H7 (cell line): ENCODE measurements at places on chromosomes 3 and 15. TPM values are rescaled to one million over a fixed set of nuclear protein-coding genes. Genes with fewer than 3 reads are reported as not detected.

DNA sequence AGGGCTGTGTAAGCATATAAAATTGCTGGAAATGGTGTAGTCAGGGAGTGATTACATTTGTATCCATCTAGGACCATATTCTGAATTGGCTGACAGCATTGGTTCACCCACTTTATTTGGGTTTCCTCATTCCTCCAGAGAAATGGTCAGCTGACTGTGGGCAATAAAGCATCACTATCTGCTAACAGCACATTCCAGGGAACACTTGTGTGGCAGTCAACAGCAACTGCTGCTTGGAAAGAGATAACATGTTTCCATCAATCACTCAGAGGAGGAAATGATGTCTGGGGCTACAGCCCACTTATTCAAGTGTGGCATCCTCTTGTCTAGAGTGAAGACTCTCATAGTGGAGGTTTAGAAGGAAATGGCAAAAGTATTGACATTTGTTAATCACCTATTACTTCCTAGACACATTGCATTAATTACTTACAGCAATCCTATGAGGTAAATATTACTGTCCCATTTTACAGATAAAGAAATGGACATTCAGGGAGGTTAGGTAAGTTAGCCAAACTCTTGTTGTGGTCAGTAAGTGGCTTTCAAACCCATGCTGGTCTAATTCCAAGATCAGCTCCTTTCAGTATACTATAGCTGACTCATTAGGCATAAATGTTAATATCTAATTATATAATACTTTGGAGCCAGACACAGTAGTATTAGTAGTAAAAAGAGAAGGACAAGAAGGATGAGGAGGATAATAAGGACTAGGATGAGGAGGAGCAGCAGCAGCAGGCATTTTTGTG lies 247.8 kb downstream of the ALCAM start:
- DNase-seq: no peak

Gene HTR3E
- total RNA-seq: not detected in 2 replicates

DNA sequence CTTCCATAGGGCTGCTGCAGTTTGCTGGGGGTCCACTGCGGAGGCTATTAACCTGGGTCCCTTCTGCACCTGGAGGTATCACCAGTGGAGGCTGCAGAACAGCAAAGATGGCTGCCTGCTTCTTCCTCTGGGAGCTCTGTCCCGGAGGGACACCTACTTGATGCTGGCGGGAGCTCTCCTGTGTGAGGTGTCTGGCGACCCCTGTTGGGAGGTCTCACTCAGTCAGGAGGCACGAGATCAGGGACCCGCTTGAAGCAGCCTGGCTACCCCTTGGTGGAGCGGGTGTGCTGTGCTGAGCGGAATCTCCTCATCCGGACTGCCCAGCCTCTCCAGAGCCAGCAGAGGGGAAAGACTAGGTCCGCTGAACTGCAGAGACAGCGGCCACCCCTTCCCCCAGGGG lies 56.0 kb upstream of the CTXND1 start:
- DNase-seq: no peak

DNA sequence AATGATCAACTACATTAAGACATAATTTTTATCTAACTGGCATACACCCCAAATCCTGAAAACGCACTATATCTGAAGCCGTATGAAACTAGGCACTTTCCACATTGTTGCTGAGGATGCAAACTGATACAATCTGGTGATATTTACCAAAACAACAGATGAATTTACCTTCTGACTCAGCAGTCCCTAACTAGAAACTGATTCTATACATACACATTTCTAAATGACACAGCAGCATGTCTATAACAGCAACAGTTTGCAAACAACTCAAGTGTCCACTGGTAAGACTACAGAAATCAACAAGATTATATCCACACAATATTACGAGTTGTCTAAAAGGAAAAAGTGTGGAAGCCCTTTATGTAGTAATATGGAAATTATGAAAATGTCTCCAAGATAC lies 22.9 kb downstream of the SECISBP2L start:
- DNase-seq: no peak

Gene TRIM69
- total RNA-seq: 5.4 and 6.2 TPM in 2 replicates

Gene GOLGA6D
- 0.28 and 1.1 TPM in 2 replicates for total RNA-seq

- DNase-seq: no peak
Observed at GRCh38 chr3:165778891-165779290, 58.3 kb downstream of the BCHE start.

GRCh38 chr3:41216993-41217392 lies 17.7 kb downstream of the CTNNB1 start:
- no peak for DNase-seq

GRCh38 chr15:49466119-49466518 lies 43.1 kb downstream of the FGF7 start:
- DNase-seq: no peak

GRCh38 chr3:140250010-140250855 lies 315.2 kb downstream of the CLSTN2 start:
- DNase-seq: no peak

- peak; percentile 7 for DNase-seq
Observed at GRCh38 chr3:86410587-86410986, 580.4 kb downstream of the VGLL3 start.

DNA sequence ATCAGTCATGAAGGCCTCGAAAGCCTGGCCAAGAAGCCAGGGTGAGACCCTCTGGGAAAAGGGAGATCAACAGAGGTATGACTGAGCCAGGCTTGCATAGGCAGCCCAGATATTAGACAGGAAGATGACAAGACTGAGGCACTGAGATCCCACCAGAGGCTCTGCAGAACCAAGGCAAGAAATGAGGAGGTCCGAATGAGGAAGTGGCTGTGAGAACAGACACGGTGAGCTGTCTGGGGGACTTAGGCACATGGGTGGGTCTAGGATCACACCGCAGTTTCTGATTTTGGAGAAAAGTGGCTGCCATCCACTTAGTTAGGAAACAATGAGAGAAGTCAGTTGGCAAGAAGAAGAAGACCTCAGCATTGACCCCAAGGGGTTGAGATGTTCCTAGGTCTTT lies 31.5 kb upstream of the PRSS50 start:
- DNase-seq: no peak

DNA sequence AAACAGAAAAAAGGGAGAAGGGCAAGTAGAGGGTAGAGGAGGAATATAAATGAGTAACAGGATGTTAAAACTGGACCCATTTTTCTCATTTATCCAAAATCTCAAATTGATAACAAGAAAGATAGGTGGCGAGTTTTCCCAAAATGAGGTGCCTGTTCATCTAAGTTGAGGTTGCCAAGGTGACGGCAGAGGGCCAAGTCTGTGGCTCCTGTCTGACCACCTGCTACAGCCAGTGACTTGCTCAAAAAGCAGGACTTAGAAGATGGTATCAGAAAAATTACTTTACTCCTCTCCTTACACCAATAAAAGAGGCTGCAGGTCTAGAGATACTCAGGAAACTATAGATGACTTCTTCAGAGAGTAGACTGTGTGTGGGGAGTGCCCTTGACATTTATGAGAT lies 137.6 kb upstream of the ZNF385D start:
- DNase-seq: no peak

Gene FOXL2NB
- 3.9 and 5.5 TPM in 2 replicates for total RNA-seq

- peak; percentile 40 for DNase-seq
Observed at GRCh38 chr15:76337059-76337695, 604 bp downstream of the ISL2 start.

DNA sequence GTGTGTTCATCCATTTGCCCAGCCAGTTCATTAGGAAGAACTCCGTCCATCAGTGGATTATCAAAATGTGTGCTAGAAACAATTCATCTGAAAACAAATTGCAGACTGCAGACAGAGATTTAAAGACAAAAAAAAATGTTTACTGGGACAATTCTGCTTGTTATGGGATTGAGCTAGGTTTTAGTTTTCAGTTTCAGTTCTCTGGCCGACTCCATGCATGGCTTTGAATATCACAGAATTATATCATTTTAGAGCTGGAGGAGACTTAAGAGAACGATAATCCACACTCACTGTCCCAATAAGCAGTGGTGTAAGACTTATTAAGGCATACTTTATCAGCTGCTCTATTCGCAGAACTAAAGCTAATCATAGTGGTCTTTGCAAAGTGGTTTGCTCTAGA lies 51.1 kb downstream of the TFG start:
- DNase-seq: no peak

- DNase-seq: no peak
Observed at GRCh38 chr3:26229801-26230200, 392.8 kb upstream of the LRRC3B start.

DNA sequence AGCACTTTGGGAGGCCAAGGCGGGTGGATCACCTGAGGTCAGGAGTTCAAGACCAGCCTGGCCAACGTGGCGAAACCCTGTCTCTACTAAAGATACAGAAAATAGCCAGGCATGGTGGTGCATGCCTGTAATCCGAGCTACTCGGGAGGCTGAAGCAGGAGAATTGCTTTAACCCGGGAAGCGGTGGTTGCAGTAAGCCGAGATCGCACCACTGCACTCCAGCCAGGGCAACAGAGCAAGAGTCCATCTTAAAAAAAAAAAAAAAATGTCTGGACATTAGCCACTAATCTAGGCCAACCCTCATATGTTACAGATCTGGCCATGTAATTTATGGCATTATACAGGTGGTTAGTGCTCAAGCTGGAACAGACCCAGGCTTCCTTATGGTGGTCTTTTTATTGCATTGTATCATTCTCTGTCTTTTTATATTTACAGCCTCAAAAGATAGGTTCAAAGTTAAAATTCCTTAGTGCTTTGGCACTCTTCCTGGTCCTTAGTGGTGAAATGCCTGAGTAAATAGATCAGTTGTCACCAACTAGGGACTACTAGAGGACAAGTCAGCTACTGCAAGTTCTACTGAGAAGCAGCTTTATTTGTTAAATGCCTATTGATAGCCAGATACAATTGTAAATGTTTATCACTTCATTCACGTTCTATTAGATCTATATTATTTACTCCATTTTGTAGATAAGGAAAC lies 16.0 kb downstream of the STARD9 start:
- peak; percentile 40 for DNase-seq

GRCh38 chr3:187491371-187491770 lies 123.2 kb downstream of the RTP4 start:
- DNase-seq: no peak

Gene SCN11A
- total RNA-seq: 0.10 and 0.11 TPM in 2 replicates

Gene PARP14
- 5.6 and 8.5 TPM in 2 replicates for total RNA-seq

GRCh38 chr3:49017971-49018706 lies at the start of gene DALRD3:
TSS of gene DALRD3 (minus strand) at chr3:49018580. CDS start at chr3:49018564, 16 bp downstream.
- peak; percentile 96 for DNase-seq

DNA sequence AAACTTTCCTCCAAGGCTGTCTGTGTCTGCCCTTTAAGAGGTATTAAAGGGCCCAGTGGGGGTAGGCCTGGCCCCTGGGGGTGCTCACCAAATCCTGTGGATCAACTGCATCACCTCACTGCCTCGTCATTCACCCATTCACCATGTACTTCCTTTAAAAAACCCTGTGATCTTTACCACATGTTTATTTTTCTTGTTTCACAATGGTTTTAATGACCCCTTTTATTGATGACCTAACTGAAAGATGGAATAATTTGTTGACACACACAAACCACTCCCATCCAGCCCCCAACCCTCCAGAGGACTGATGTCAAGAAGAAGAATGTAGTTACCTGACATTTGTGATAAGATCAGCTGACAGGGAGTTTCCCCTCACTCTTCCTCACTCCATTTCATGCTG lies 40.8 kb downstream of the KCNAB1 start:
- no peak for DNase-seq
